ENCODE measurements at places on chromosomes 7 and 10. TPM values are rescaled to one million over a fixed set of nuclear protein-coding genes. Genes with fewer than 3 reads are reported as not detected.

The VAX1 gene
- polyA plus RNA-seq, result not detected

The PLXNA4 gene
- 13.2 TPM for polyA plus RNA-seq

The IDI2 gene
- polyA plus RNA-seq, result not detected

The GIMAP2 gene
- polyA plus RNA-seq, result 10.1 TPM

The GSAP gene
- polyA plus RNA-seq, result 11.1 TPM

The SHH gene
- polyA plus RNA-seq, result 3.1 TPM

The A1CF gene
- polyA plus RNA-seq, result 4.4 TPM

The SMARCD3 gene
- polyA plus RNA-seq, result 64.8 TPM

The TSPAN15 gene
- 66.7 TPM for polyA plus RNA-seq

The OR2A42 gene
- polyA plus RNA-seq, result 1.1 TPM

The PDE1C gene
- 3.4 TPM for polyA plus RNA-seq

The AP5Z1 gene
- polyA plus RNA-seq, result 32.9 TPM

The GIMAP8 gene
- 9.5 TPM for polyA plus RNA-seq

The COL1A2 gene
- polyA plus RNA-seq, result 6,960 TPM

The XRCC2 gene
- 10.0 TPM for polyA plus RNA-seq

The CYP3A7 gene
- polyA plus RNA-seq, result 0.42 TPM

The SCIN gene
- polyA plus RNA-seq, result 1.7 TPM

The PON1 gene
- polyA plus RNA-seq, result 0.93 TPM

The ANKRD7 gene
- 2.6 TPM for polyA plus RNA-seq

The SFRP4 gene
- polyA plus RNA-seq, result 2.1 TPM

The UCMA gene
- polyA plus RNA-seq, result not detected

The CHST3 gene
- 19.1 TPM for polyA plus RNA-seq

The TES gene
- 68.5 TPM for polyA plus RNA-seq

The SPAM1 gene
- polyA plus RNA-seq, result not detected

The COL26A1 gene
- 22.4 TPM for polyA plus RNA-seq

The ERVW-1 gene
- polyA plus RNA-seq, result 0.57 TPM

The NPC1L1 gene
- polyA plus RNA-seq, result 2.3 TPM

The GPR15LG gene
- 1.5 TPM for polyA plus RNA-seq

The IFRD1 gene
- 44.0 TPM for polyA plus RNA-seq

The UPP1 gene
- polyA plus RNA-seq, result 1.2 TPM

The PARP12 gene
- polyA plus RNA-seq, result 24.7 TPM

The GPR85 gene
- polyA plus RNA-seq, result 0.89 TPM

The CLDN4 gene
- 68.4 TPM for polyA plus RNA-seq

The HOXA10 gene
- 125 TPM for polyA plus RNA-seq

The ZCWPW1 gene
- 5.7 TPM for polyA plus RNA-seq

The FXYD4 gene
- not detected for polyA plus RNA-seq

The SEMA4G gene
- polyA plus RNA-seq, result 53.8 TPM

The HSPA12A gene
- 37.3 TPM for polyA plus RNA-seq

The PTF1A gene
- 0.46 TPM for polyA plus RNA-seq

The UBN2 gene
- polyA plus RNA-seq, result 15.8 TPM
